ENCODE measurements at places on chromosomes 3 and 15.

DNA sequence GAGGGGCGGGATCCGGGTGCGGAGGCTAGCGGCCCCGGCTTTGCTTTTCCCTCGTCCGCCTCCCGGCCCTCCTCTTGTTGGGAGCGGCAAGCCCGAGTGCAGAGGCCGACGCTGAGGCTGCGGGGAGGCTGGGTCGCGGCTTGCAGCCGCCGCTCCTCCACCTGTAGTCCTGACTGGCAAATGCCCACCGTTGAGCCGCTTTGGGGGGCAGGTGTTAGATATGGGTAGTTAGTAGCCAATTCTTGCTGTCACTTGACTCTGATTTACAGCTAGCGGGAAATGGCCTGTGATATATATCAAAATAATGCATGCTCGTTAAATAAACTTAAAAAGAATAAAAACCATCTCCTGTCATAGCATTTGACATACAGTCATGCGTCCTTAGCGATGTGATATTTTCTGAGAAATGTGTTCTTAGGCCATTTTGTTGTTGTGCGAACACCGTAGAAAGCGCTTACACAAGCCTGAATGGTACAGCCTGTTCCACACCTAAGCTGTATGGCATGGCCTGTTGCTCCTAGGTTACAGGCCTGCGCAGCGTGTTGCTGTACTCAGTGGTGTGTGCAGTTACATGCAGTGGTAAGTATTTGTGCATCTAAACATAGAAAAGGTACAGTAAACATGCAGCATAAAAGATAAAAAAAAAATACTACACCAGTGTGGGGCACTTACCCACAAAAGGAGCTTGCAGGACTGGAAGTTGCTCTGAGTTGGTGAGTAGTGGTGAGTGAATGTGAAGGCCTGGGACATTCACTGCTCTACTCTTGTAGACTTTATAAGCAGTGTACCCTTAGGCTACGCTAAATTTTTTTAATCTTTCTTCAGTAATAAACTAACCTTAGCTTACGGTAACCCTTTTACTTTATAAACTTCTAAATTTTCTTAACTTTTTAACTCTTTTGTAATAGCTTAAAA is 873 bp downstream of the CAPN7 start:
- DNase-seq: peak; percentile 77

GRCh38 chr3:100023150-100023549 is 91.2 kb downstream of the FILIP1L start:
- DNase-seq: no peak

- DNase-seq: peak; percentile 66
These were observed 752 bp downstream of the CEP63 start for GRCh38 chr3:134486577-134487041.

DNA sequence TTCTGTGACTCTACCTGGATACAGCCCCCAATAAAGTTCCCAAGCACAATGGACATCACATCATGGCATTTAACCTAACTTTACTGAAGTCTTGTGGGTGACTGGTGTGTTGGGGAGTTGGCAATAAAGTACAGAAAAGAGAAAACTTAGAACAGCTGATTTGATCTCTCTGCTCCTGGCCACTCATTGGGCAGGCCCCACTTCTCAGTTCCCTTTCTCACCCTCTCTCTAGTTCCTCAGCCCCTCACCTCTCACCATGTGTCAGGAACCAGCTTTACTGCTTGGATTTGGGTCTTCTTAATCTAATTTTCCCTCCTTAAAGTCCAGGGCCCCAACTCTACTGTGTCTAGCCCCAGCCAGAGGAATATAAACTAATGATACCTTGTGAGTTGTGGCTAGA is 713 bp upstream of the MUC13 start:
- DNase-seq: no peak

GRCh38 chr15:41651373-41651772 is 8.8 kb upstream of the MGA start:
- DNase-seq: no peak

DNA sequence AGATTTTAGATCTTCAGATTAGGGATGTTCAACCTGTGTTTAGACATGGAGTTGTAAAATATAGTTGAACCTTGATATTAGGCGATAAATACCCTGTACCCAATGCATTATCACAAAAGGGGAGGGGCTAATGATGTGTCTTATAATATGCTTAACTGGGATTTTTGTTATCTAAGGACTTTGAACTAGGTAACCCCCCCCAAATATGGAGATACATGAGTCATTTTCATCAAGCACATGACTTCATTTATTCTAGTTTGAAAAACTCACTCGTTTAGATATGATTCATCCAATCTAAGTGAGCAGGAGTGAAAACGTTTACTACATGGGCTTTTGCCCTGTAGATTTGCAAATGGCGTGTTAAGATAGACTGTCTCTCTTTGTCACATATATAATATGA is 212.4 kb downstream of the IL5RA start:
- peak; percentile 18 for DNase-seq

DNA sequence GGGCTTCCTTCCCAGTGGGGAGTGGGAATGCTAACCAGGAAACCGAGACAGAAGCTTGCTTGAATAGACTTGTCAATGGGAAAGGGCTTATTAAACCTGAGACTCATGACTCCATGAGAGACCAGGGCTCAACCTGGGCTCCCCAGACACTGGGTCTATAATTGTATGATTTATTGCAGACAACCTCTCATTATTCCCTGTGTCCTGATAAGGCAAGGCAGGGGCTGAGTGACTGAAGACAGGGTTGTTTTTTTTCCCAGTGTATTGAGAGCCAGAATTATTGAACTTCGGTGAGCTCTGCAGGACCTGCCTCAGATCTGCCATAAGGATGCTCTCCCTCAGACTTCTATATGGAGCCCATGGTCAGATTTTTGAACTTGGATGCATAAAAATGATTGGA is 79.5 kb upstream of the KLHL25 start:
- DNase-seq: no peak
